ENCODE measurements at places on chromosomes 1 and 21.
A peak's percentile ranks its signal among the peaks of the same experiment; 100 is the strongest.

GRCh38 chr1:181350131-181350530 lies 133.2 kb upstream of the CACNA1E start:
- DNase-seq: no peak

- no peak for DNase-seq
Measured at GRCh38 chr1:5267603-5268235, 613.3 kb downstream of the AJAP1 start.

DNA sequence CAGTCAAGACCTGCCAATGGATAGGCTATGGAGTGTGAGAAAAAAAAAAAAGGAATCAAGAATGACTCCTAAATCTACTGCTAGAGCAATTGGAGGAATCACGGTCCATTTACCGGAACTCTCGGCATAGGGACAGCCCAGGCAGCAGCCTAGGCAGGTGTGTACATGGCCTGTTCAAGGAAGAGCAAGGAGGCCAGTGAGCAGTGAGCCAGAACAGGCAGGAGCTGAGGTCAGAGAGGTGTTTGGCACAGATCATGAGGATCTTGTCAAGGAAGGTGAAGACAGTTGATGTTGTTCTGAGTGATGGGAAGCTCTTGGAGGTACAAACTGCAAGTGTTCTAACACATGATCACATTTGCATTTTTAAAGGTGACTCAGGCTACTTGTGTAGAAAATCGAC lies 40.6 kb upstream of the HHAT start:
- DNase-seq: no peak

GRCh38 chr1:160357286-160358002 lies 9.4 kb upstream of the NHLH1 start:
- no peak for DNase-seq

- no peak for DNase-seq
Measured at GRCh38 chr1:156097499-156098178, 15.4 kb upstream of the MEX3A start.

GRCh38 chr1:93584261-93585003 lies 97.2 kb downstream of the BCAR3 start:
- no peak for DNase-seq

DNA sequence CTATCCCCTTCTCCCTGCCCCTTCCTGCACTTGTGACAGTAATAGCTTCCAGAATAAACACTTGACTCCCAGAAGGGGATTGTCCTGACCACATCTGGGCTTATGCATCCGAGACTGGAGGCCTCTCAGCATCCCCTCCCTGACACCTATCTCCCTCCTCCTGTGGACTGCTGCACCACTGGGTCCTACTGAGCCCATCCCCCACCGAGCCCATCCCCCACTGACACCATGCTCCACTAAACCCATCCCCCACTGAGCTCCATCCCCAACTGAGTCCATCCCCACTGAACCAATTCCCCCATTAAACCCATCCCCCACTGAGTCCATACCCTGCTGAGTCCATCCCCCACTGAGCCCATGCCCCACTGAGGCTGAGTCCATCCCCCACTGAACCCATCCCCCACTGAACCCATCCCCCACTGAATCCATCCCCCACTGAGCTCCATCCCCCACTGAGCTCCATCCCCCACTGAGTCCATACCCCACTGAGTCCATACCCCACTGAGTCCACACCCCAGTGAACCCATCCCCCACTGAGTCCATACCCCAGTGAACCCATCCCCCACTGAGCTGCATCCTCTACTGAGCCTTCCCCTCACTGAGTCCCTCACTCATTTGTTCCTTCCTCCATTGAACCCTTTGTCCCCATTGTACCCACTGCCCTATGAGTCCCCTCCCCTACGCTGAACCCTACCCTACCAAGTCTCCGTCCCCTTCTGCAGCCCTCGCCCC lies 5.6 kb downstream of the PDZK1IP1 start:
- DNase-seq: peak; percentile 3
